Heart right ventricle (tissue), 16 donors: ENCODE measurements at places on chromosomes 4 and X. TPM values are rescaled to one million over a fixed set of nuclear protein-coding genes. Genes with fewer than 3 reads are reported as not detected.

GRCh38 chr4:15151033-15151432 lies 148.8 kb downstream of the CPEB2 start:
- no peak for DNase-seq
- H3K4me1 ChIP-seq, result peaks cover 25% of the 10 kb centered on the region
- no peaks in the 10 kb centered on the region for H3K27me3 ChIP-seq
- H3K4me3 ChIP-seq, result no peak overlapping the region

DNA sequence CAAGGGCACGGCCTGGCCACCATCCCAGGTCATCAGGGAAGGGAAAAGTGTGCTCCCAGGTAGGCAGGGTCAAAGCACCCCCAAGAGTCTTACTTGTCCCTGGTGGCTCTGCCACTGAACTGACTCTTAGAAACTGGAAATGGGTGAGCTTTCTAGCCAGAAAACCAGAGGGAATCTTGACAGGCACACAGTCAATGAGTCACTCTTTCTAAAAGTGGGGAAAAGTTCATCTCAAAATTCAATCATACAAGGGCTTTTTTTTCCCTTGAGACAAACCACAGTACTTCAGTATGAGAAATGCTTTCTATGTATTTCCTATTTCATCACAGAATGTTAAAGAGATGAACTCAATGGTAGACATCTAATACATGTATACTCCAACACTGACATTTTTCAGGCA lies 12.5 kb downstream of the HPF1 start:
- peaks cover 71% of the 10 kb centered on the region for H3K36me3 ChIP-seq
- H3K4me1 ChIP-seq, result no peaks in the 10 kb centered on the region
- no peak overlapping the region for H3K4me3 ChIP-seq
- DNase-seq, result no peak

DNA sequence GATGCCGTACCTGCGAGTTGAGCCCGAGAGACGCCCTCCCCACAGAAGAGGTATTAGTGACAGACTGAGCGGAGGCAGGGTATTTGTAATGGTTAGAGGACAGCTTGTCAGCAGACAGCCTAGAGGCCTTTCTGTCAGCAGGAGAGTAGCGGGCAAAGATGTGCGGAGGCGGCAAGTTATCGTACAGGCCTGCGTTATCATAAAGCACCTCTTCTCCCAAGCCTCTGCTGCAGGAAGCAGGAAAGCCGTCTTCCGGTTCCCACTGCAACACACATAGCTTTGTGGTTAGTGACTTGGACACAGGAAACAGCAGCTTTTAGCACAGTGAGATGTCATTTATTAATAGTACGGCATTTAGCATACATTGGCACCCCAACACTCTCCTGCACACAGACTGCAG lies 158.3 kb downstream of the AFAP1 start:
- peaks cover 31% of the 10 kb centered on the region for H3K4me1 ChIP-seq
- H3K27me3 ChIP-seq, result no peaks in the 10 kb centered on the region
- H3K4me3 ChIP-seq, result no peak overlapping the region
- DNase-seq, result peak; percentile 50

Gene FAM47A
- not detected for total RNA-seq

Gene MAOB
- 152 TPM for total RNA-seq
